ENCODE measurements at places on chromosomes 6 and 20. TPM values are rescaled to one million over a fixed set of nuclear protein-coding genes. Genes with fewer than 3 reads are reported as not detected.

The LYRM4 gene
- 48.6 TPM for total RNA-seq

The BPIFB2 gene
- not detected for total RNA-seq

The PROCR gene
- 0.64 TPM for total RNA-seq

The DOK5 gene
- total RNA-seq = 4.7 TPM

The SLC12A5 gene
- total RNA-seq = 0.73 TPM

The NKAIN4 gene
- total RNA-seq = not detected

The ARFGAP1 gene
- 94.4 TPM for total RNA-seq

The TP53TG5 gene
- total RNA-seq = not detected

The ADISSP gene
- 55.8 TPM for total RNA-seq

The DEFB129 gene
- not detected for total RNA-seq

The CRISP3 gene
- total RNA-seq = not detected

Data from activated T-helper 2 cell treated with anti-CD3 and anti-CD28 coated beads, Interferon-gamma antibody, Interleukin-2, Interleukin-4, amounts not matched to agents 10 μg/mL and 5 μg/mL and 100 μg/mL, durations not matched to agents 14 hours and 24 hours and 36 hours (primary cell).